ENCODE measurements at places on chromosomes 16 and 17. TPM values are rescaled to one million over a fixed set of nuclear protein-coding genes. Genes with fewer than 3 reads are reported as not detected.

DNA sequence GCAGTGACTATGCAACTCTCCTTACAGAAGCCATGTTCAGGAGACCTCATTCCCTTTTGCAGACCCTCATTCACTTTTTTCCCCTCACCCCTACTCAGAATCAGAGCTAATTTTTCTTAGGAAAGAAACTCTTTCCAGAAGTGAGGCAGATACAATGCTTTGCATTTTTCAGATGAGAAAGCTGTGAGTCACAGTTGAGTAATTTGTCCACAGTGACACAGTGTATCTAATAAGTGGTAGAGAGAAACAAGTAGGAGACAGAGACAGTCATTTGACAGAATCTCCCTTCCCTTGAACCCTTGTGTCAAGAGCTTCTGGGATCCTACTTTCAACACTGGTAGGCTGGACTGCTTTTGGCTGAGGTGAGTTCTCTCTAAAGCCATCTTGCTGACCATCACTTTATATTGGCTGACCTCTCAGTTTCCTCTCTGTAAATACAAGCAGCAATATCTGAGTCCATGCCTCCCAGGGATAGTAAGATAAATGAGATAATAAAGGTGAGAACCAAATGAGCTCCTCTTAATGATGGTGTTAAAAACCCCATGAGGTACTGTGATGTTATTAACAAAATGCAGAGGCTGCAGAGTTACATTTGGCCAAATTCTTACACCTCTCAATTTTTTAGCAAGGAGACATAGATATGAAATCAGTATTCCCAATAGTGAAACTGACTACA, 130.8 kb downstream of the CA10 start:
- H3K4me3 ChIP-seq: no peak overlapping the region
- no peak for DNase-seq
- no peak overlapping the region for H3K27ac ChIP-seq
- H3K4me1 ChIP-seq: no peaks in the 10 kb centered on the region
- no peaks in the 10 kb centered on the region for H3K27me3 ChIP-seq

MYCBPAP gene
- total RNA-seq: 1.3 TPM

MGAT5B gene
- 2.0 TPM for total RNA-seq

- DNase-seq: no peak
- H3K4me1 ChIP-seq: peaks cover 5% of the 10 kb centered on the region
- H3K36me3 ChIP-seq: no peaks in the 10 kb centered on the region
- H3K27ac ChIP-seq: no peak overlapping the region
- H3K27me3 ChIP-seq: no peaks in the 10 kb centered on the region
- H3K4me3 ChIP-seq: no peak overlapping the region
Observed at GRCh38 chr16:88461331-88462269, 8.5 kb downstream of the ZFPM1 start.

ZP2 gene
- total RNA-seq: 0.67 TPM

DNA sequence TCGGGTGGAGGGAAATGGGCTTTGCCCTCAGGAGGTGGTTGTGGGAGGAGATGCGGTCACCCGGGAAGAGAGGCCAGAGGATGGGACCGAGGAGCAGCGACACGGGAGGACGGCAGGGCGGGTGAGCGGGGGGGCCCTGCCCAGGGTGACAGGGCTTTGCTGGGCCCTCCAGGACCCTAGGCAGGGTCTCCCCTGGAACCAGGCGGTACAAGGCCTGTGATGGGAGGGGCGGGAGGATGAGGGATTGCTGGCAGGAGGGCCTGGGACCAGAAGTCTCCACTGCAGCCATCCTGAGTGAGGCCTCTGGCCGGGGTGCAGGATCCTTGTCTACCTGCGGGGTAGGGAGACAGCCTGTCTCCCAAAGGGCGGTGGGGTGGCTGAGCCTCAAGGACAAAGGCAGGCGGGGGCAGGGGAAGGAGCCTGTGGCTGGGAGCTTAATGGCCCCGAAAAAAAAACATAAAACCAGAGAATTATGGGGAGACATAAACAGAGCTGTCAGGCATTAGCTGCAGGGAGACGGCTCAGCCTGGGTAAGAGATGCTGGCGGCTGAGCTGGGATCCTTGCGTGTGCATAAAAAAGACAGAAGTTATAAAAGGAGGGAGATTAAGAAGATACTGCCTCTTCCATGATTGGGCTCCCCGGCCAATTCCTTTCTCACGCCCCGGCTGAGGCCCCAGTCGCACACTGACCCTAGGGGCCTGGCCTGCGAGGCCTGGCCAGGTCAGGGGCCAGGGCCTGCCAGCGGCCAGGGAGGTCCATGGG, 66.7 kb downstream of the SREBF1 start:
- H3K27ac ChIP-seq: no peak overlapping the region
- no peaks in the 10 kb centered on the region for H3K27me3 ChIP-seq
- H3K4me1 ChIP-seq: peaks cover 17% of the 10 kb centered on the region
- no peaks in the 10 kb centered on the region for H3K36me3 ChIP-seq
- no peak for DNase-seq

GAA gene
- 99.1 TPM for total RNA-seq

DNA sequence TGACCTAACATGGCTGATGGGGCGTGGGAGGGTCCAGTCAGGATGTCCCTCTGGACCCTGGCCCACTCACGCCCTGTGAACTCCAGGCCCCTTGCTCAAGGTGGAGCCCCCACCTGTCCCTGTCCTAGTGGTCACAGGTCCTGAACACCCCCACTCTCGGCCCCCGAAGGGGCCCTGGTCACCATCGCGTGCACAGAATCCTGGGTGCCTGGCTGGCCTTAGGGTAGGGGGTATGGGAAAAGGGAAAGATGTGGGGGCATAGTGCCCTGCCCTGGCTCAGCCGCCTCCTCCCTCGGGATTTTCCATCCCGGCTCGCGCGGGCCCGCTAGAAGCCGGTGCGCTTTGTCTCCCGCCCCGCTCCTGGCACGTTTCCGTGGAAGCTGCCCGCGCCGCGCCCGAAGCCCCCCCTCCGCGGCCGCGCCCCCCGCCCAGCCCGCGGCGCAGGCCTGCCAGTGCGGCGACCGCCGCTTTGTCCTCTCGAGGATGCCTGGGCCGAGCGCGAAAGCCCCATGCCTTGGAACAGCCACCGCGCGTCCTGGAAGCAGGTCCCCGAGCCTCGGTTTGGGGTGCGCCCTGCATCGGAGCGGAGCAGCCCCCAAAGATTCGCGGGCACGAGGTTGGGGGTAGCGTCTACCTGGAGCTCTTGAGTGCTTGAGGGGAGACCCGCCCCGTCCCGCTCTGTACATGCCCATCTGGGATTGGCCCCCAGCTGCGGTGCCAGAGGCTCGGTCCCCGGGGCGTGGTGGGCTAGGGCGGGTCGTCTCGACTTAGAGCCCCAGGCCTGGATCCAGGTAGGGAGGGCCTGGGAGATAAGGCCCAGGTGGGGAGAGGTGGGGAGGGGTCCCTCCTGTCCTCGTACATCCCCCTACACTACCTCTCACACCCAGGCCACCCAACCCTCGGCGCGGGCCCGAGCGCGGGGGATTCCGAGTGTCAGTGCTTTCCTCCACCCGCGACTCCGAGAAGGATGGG, 1.3 kb downstream of the SMPD3 start:
- no peaks in the 10 kb centered on the region for H3K36me3 ChIP-seq
- peak overlapping the region; percentile 53 for H3K4me3 ChIP-seq
- peaks cover 18% of the 10 kb centered on the region for H3K4me1 ChIP-seq

GRCh38 chr16:63442246-63442645, 1406.0 kb upstream of the CDH8 start:
- no peak overlapping the region for H3K4me3 ChIP-seq
- H3K27ac ChIP-seq: no peak overlapping the region
- no peaks in the 10 kb centered on the region for H3K27me3 ChIP-seq

DNA sequence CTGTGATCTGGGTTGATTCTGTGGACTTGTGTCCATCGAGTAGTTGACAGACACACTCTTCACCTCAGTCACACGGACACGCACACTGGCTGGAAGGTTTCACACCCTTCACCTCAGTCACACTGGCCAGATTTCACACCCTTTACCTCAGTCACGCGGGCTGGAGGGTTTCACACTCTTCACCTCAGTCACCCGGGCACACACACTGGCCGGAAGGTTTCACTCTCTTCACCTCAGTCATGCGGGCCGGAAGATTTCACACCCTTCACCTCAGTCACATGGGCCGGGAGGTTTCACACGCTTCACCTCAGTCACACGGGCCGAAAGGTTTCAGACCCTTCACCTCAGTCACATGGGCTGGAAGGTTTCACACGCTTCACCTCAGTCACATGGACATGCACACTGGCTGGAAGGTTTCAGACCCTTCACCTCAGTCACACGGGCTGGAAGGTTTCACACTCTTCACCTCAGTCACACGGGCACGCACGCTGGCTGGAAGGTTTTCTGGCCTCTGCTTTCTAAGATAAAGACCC, 96.2 kb downstream of the PGS1 start:
- H3K36me3 ChIP-seq: no peaks in the 10 kb centered on the region
- peaks cover 4% of the 10 kb centered on the region for H3K27me3 ChIP-seq
- H3K27ac ChIP-seq: no peak overlapping the region
- no peaks in the 10 kb centered on the region for H3K4me1 ChIP-seq
- no peak for DNase-seq
- no peak overlapping the region for H3K4me3 ChIP-seq

DNA sequence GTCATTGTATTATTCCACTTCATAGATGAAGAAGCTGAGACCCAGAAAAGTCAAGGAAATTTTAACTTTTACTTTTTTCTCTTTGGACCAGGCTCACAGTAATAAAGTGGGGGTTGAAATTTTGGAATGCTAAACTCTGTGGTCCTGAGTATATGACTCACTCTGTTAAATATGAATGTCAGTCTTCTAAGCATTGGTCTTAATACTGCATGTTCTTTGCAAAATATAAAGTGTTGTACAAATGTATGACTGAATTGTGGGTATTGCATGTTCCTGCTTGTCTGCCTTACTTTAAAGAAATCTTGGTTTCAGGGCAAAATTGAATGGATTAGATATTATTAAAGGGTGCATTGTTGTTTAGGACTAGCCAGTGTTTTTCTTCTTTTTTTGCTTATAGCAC, 950.8 kb upstream of the GOT2 start:
- no peak overlapping the region for H3K27ac ChIP-seq
- H3K4me1 ChIP-seq: no peaks in the 10 kb centered on the region
- DNase-seq: no peak
- no peaks in the 10 kb centered on the region for H3K36me3 ChIP-seq

SMPD3 gene
- 5.6 TPM for total RNA-seq

KCNH6 gene
- not detected for total RNA-seq

DNA sequence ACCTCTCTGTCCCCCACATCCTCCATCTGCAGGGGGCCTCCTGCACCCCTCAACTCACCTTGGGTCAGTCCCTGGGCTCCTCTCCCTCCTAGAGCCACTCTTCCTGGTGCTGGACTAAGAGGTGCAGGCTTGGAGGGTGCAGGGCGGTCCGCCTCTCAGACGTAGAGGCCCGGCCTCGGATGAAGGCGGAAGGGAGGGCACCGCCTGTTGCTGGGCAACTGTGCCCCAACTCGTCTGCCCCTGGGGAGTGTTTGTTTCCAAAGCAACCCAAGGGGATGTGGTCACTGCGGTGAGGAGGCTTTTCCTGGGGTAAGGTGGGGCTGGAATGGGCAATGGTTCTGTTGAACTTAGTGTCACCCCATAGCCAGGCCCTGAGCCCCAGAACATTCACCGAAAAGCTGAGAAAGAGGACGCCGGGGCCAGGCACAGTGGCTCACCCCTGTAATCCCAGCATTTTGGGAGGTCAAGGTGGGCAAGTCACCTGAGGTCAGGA, at the start of gene C16orf54:
Gene C16orf54, minus strand, starts transcription at position 138 of the 493 bp plus-strand sequence. CDS start 1,039 bp downstream, outside the sequence.
- H3K4me3 ChIP-seq: peak within 1 kb of the TSS; percentile 53
- H3K36me3 ChIP-seq: no peaks in the 10 kb centered on the region
- peak within 1 kb of the TSS; percentile 80 for H3K27ac ChIP-seq
- H3K27me3 ChIP-seq: no peaks in the 10 kb centered on the region
- DNase-seq: peak; percentile 91
- H3K4me1 ChIP-seq: no peaks in the 10 kb centered on the region

DNA sequence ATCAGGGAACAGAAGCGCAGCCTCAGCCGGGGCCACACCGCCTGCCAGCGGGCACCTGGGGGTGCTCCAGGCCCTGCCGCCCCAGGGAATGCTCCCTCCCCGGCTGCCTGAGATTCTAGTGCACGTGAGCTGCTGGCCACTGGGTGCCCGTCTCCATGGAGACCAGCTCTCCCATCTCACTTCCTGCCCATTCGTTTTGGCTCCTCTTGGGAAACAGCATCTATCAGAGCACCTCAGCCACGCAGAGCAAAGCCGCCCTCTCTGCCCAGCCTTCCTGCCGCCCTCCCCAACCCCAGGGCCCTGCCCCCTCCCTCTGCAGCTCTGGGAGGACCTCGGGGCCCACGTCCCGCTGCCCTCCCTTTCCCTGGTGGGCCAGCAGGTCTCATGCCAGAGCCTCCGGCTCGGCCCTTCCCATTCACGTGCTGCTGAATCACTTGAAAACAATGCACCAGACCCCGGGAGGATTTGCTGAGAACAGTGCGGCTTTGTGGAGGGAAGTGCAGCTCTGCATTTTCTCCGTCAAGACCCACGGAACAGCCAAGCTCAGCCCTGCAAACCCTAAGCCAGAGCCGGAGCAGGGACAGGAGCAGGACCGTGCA, 19.4 kb downstream of the CEP295NL start:
- H3K36me3 ChIP-seq: no peaks in the 10 kb centered on the region
- peak overlapping the region; percentile 19 for H3K4me3 ChIP-seq
- peak; percentile 80 for DNase-seq
- H3K27me3 ChIP-seq: no peaks in the 10 kb centered on the region
- peaks cover 44% of the 10 kb centered on the region for H3K4me1 ChIP-seq

DNA sequence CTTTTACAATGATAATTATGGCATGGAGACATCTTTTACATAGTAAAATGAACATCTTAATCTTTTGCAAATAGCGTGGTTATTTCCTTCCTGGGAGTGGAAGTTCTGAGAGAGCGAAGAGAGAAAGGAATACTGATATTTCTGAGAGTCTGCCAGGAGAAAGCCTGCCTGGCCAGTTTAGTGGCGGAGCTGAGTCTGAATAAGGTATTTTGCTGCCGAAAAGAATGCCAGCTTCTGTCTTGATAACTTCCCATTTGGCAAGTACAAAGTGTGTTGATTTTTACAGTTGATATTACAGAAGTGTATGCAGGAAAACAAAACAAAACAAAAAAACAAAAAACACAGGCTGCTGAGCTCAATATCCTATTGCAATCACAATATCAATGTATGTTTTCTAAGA, 55.9 kb downstream of the KCNJ2 start:
- no peak for DNase-seq
- no peaks in the 10 kb centered on the region for H3K27me3 ChIP-seq
- no peak overlapping the region for H3K4me3 ChIP-seq
- no peak overlapping the region for H3K27ac ChIP-seq
- no peaks in the 10 kb centered on the region for H3K36me3 ChIP-seq

GRCh38 chr16:54806378-54806777, 124.3 kb upstream of the IRX5 start:
- H3K27me3 ChIP-seq: no peaks in the 10 kb centered on the region
- no peak overlapping the region for H3K27ac ChIP-seq
- H3K4me1 ChIP-seq: no peaks in the 10 kb centered on the region
- DNase-seq: no peak
- no peaks in the 10 kb centered on the region for H3K36me3 ChIP-seq
- H3K4me3 ChIP-seq: no peak overlapping the region

PIGL gene
- total RNA-seq: 29.5 TPM
